ENCODE measurements at places on chromosomes 16 and 17.

DNA sequence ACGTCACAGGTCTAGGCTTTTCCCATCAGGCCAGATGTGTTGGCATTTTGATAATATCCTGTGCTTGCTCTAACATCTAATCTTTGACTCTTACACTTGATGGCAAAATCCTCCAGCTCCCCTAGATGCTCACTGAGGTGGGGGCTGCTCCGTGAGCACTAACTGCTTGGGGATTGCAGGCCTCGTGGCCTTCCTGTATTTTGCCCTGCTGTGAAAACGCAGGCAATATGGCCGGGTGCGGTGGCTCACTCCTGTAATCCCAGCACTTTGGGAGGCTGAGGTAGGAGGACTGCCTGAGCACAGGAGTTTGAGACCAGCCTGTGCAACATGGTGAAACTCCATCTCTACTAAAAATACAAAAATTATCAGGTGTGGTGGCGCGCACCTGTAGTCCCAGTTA lies 9.7 kb upstream of the MLKL start:
- DNase-seq = no peak

GRCh38 chr16:50335196-50335958 lies 33.4 kb downstream of the BRD7 start:
- DNase-seq = no peak

GRCh38 chr16:89761304-89761922 lies 40.1 kb downstream of the ZNF276 start:
- DNase-seq = no peak

- DNase-seq = no peak
These were observed 31.1 kb downstream of the TMEM132E start for GRCh38 chr17:34610506-34610905.

GRCh38 chr16:68031951-68032350 lies 8.9 kb downstream of the DUS2 start:
- DNase-seq = no peak

GRCh38 chr17:80491478-80492342 lies 15.3 kb upstream of the NPTX1 start:
- no peak for DNase-seq

- no peak for DNase-seq
These were observed 80.3 kb downstream of the TRIM37 start for GRCh38 chr17:59026176-59026939.

DNA sequence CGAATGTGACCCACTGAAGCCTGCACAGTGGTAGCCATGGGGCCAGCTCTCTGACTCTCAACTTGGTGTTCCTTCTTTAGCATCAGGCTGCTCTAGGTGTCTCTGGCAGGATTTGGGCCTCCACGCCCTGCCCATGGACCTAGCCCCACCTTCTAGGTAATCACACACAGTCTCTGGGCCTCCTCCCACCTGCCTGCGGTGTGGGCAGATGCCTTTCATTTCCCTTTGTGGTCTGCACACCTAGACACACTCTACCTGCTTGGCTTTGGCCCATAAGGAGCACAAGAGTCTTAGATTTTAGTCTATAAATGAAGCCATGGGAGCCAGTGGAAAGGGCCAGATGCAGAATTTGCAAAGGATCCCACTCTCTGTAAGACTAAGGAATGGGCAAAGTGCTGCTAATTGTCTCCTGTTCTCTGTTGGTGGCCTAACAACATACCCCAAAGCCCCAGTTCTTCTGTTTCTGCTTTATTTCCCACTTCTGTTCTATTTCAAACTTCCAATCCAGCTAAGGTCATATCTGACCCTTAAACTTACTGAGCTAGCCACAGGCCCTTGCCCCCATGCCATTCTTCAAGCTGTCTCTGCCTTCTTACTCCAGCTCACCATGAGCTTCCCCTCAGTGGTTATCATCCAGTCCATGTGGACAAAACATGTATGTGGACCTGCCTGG lies 7.2 kb upstream of the MFSD6L start:
- no peak for DNase-seq

DNA sequence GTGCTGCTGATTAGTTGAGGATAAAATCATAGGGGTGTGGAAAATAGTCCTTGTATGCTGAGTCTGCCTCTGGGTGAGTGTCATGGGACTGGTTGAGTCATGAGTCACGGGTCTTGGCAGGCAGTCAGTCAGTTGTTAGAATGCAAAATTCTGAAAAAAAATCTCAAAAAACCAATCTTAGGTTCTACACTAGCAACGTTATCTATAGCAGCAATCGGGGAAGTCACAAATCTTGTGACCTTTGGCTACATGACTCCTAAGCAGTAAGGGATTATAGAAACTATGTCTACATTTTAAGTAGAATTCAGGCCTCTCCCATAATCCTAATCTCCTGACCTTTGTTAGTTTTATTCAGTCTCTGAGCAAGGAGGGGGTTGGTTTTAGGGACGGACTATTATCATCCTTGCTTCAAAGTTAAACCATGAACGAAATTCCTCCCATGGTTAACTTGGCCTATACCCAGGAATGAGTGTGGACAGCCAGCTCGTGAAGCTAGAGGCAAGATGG lies 18.0 kb upstream of the PMFBP1 start:
- no peak for DNase-seq

DNA sequence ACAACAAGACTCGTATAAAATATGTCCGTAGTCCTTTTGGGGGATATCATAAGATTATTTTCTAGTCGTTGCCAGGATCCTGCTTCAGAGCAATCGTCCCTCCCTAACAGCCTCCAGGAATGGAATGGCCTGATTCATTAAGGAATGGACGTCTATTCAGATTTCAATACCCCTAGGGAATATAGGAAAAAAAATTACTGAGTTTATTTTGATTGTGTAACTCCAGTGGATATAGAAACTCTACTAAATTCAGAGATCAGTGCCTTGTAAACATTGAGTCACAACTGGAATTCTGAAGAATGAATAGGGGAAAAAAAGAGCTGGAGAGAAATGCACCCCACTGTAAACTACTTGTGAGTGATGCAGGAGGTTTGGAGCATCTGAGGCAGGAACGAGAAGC lies 1171.5 kb upstream of the GOT2 start:
- no peak for DNase-seq

- DNase-seq = no peak
These were observed 1.3 kb downstream of the SLX4 start for GRCh38 chr16:3609895-3610697.

DNA sequence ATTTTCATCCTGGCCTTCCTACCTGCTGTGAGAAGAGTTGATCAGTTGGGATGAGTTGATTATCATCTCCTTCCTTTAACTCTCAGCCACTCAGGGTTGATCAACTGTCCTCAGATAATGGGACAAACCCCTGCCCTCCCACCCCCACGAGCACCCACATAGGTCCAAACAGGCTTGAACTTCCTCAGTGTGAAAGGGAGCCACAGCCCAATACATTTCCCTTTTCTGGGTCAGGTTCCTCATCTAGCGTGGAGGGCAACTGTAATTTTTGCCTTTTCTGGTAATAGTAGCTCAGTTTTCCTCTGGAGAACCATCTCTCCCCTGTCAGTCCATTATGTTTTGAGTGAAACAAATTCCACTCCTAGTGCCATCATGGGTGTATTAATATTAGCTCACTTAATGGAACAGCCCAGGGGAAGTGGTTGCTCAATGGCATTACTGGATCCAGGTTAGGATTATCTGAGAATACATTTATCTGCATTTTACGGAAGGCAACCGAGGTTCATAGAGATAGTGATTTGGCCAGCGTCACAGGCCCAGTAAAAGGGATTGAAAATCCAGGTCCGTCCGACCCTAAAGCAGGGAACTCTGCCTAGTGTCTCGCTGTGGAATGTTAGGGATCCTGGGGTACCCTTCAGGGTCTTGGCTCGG lies 476 bp upstream of the LPCAT2 start:
- DNase-seq = no peak

DNA sequence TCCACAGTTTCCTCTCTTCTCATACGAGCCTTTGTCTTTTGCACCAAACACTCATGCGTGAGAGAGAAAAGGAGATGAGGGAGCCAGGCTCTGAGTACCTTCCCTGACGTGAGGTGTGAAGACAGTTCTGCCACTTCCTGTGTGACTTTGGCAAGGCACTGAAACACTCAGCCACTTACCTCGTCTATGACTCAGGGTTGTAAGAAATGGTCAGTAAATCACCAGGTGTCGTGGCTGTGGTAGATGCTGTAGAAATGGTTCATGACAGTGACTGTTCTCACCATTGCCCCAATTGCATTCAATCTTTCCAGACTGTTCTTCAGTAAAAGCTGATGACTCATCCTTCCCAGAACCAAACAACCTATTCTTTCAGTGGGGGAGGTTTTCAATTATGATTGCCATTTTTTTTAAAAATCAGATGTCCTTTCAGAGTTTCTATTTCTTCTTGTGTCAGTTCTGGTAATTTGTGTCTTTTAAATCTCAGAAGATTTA lies 49.2 kb upstream of the CBFA2T3 start:
- peak; percentile 11 for DNase-seq

DNA sequence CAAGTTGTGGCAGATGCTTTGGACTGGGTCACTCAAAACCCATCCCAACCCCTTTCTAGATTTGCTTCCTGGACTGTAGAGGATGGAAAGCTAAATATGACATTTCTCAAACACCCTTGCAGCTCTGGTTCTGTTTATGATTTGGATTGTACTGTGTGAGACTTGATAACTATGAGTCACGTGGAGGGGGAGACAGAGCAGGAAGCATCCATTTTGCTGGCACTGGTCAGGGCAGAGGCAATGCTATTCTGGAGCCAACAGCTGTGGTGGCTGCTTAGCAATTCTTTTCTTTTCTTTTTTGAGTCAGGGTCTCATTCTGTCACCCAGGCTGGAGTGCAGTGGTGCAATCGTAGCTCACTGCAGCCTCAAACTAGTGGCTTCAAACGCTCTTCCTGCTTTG lies 13.6 kb upstream of the TERF2 start:
- no peak for DNase-seq

GRCh38 chr17:4206962-4207361 lies 56.8 kb downstream of the ANKFY1 start:
- no peak for DNase-seq

DNA sequence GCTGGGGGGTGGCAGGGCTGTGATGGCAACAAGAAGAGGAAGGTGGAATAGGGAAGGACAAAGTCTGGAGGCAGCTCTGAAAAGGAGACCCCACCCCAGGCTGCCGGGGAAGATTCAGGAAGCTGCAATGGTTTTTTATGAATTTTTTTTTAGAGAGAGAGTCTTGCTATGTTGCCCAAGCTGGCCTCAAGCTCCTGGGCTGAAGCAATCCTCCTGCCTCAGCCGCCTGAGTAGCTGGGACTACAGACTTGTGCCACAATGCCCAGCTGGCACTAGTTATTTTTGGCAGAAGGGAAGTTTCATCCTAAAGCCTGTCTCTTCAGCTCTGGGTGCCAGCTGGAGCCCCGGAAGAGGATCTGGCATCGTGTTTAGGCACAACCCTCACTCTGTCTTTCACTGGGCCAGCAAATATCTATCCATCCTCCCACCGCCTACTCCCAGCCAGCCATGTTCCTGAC lies 1.3 kb upstream of the CES3 start:
- no peak for DNase-seq

GRCh38 chr17:56597495-56597990 lies 4.0 kb downstream of the NOG start:
- DNase-seq = no peak

GRCh38 chr17:51154176-51154575 lies 817 bp downstream of the NME1 start:
- no peak for DNase-seq

- DNase-seq = no peak
These were observed 358.7 kb downstream of the SLC39A11 start for GRCh38 chr17:72733619-72734282.

DNA sequence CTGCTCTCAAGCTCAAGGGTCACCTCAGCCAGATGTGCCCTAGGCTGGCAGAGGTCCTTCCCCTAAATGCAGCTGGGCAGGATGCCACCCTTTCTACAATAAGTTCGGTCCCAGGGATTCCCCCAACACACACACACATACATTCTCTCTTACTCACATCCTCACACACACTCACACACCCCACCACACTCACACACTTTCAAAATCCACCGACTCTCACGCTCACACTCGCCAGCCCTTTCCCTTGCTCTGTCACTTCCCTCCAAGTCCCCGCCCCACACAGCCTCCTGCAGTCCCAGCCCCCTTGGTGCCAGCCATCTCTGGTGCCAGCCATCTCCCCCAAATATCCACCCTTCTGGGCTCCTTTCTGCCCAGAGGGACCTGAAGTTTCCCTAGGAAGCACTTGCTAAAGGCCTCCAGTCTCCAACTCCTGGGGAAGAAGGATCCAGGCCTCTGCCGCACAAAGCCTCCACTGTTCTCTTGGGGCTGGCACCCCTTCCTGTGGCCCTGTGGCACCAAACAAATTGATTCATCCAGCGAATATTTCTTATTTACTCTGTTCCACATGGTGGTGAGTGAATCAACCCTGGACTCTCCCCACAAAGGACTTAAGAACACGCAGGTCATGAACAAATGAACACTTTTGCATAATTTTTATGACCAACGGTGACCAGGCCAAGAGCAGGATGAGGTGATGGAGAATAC lies 3.8 kb upstream of the USP36 start:
- no peak for DNase-seq

DNA sequence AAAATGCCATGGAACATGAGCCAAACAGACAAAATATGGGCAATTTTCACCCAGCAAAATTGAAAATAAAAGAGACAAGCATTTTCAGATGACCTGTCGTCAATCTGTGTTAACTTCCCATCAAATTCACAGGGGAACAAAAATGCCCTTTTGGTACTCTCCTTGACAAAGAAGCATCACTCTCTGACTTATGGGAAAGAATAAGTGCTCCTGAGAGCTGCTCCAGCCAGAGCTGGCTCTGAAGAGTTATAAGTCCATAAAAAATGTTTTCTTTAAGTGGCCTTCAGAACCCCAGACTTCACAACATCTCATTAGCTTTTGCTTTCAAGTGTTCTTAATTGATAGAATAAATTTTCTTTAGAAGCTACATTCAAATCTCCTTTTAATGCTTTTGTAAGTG lies 721.4 kb upstream of the GOT2 start:
- DNase-seq = no peak

GRCh38 chr17:79930877-79931816 lies 91.9 kb upstream of the CBX4 start:
- no peak for DNase-seq

DNA sequence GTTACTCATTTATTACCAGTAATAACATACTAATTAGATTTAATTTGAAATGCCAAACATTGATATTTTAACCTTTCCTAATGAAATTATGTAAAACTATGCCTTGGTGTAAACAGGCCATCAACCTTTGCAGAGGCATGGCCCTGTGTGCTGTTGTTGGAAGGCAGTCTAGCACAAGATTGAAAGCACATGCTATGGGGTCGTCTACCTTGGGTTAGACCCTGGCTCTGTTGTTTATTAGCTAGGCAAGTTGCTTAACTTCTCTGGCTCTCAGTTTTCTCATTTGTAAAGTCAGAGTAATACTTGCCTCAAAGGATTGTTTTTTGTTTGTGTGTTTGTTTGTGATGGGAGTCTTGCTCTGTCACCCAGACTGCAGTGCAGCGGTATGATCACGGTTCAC lies 9.4 kb upstream of the CDR2 start:
- DNase-seq = no peak

DNA sequence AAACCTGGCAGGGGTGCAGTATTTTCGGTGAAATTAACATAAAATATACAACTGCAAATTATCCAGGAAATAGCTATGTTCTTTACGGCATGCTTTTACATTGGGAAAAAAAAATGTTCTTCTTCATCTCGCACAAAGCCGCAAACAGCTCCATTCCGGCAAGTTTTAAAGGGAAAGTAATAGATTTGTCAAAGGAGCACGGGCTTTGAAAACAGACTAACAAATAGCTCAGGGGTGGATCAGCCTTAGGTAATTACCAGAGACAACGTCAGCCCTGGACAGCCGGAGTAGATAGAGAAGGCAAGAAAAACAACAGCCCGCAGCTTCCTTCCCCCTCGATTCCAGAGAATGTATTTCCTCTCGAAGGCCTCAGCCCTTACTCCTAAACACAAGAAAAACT lies 222.5 kb downstream of the C16orf78 start:
- DNase-seq = no peak

Measured in T-helper 1 cell (primary cell).